ENCODE measurements at places on chromosomes 6 and 20. TPM values are rescaled to one million over a fixed set of nuclear protein-coding genes. Genes with fewer than 3 reads are reported as not detected.

GHRH gene
- total RNA-seq, result not detected

RANBP9 gene
- total RNA-seq, result 28.7 TPM

GRCh38 chr6:77487808-77488425, 24.6 kb upstream of the HTR1B start:
- no peak for DNase-seq

DNA sequence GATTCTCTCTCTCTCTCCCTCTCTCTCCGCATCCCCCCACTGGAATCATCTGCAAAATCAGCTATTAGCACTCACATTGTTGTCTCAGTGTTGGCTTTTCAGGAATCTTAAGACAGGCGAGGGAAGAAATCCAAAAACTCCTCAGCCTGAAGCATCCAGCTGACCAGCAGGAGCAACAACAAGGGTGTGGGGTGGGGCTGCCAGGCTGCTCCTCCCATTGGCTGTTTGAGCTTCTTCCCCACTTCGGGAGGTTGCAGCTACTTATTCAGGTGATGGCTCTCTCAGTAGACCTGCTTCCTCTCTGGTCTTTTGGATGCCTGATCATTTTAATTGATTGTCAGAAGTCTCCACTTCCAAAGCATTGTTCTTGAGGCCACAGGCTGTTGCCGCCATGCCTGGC, 24.1 kb upstream of the SLC32A1 start:
- DNase-seq, result no peak

DNA sequence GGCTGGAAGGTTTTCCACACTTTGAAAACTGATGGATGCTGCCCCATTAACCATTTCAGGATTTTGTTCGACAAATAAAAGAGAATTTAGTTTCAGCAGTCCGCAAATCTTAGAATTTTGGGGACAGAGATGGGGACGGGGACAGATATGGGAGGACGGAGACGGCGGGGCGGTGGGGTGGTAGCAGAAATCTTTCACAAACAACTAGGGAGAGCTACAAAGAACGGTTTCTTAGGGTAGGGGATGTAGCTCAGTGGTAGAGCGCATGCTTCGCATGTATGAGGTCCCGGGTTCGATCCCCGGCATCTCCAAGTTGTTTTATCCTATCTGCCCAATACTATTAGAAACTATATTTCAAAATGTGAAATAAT, 15.1 kb downstream of the HMGN4 start:
- no peak for DNase-seq

GRCh38 chr20:60006261-60006660, 48.0 kb downstream of the CDH26 start:
- no peak for DNase-seq

DNA sequence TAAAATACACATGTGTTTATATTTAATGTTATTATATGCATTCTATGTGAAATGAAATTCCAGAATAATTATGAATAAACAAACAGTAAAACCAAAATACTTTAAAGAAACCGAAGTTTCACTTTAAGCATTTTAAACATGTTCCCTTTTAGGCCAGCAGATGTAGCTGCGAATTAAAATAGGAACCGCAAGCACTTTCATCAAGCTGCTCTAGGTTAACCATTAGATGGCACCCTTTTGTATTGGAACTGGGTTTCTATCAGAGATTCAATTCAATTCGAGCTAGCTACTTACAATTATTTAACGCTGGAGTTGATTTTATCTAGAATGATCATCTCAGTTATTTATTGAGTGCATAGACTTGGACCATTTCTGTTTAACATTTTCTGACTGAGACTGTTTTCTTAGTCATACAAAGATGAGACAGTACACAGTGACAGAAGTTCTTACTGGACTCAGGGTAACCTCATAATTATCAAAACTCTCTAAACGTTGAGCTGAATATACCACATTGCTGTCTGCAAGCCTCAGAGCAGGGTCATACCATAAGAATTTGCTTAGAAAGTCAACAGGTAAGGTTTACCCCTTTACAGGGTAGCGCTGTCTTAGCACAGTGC, 8.5 kb downstream of the TMEM242 start:
- peak; percentile 42 for DNase-seq

DNA sequence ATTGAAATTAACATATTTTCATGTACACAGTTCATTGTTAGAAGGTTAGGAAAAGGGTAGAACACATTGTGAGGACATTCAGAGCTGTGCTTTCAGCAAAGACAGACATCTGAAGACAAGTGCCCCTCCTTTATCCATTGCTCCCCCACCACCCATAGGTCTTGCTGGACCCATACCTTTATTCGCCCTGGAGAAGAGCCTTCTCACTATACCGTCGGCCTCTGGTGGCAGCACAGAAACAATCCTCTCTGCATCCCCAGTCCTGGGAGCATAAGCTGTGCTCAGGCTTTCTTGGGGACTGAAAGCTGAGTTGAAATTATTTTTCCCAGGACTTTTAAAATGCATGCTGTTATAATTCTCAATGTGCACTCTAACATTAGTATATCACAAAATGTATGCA, 372.3 kb downstream of the EPHA7 start:
- no peak for DNase-seq

DNA sequence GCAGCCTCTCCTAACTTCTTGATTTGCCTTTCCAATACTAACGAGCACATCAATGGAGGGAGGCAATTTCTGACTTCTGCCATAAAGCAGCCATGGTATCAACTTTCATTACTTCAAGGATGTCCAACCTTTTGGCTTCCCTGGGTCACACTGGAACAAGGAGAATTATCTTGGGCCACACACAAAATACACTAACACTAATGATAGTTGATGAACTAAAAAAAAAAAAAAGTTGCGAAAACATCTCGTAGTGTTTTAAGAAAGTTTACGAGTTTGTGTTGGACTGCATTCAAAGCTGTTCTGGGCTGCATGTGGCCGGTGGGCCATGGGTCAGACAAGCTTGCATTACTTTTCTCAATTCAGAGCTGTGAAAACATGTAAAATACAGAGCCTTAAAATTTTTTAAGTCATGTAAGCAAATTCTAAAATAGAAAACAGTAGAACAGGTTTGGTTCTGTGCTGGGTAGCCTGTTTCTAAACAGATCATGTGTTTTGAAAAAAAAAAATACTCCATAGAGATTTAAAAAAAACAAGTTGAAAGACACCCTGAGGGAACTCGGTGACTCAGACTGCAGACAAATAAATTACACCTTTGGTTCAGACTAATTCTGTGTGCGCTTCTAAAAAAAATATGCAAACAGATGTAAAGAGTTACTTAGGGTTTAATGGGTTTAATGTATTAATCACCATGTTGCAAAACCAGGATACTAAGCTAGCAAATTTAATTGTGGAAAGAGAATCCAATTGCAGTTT, 43.6 kb upstream of the SLC22A23 start:
- no peak for DNase-seq

- DNase-seq, result no peak
Observed at GRCh38 chr20:22063753-22064152, 358.3 kb downstream of the PAX1 start.

- DNase-seq, result no peak
Observed at GRCh38 chr6:116328528-116328903, 42.2 kb upstream of the DSE start.

- DNase-seq, result no peak
Observed at GRCh38 chr20:2010533-2010932, 16.7 kb upstream of the PDYN start.

DNA sequence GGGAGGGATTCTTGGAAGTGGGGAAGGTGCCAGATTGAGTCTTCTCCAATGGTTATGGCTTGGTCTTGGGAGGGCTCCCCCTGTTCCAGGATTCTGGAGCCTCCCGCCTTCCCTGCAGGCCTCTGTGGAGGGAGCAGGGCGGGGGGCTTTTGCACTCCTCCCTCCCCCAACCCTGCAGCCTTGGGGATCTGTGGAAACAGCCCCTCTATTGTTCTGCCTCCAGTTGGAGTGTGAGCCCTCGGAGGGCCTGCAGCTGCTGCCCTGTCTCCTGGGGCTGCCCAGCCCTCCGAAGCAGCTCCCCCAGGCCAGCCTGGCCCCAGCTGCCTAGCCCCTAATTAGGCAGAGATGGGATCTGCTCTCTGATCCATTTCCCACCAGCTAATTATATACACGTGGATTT, 14.7 kb downstream of the FAM110A start:
- DNase-seq, result no peak

DNA sequence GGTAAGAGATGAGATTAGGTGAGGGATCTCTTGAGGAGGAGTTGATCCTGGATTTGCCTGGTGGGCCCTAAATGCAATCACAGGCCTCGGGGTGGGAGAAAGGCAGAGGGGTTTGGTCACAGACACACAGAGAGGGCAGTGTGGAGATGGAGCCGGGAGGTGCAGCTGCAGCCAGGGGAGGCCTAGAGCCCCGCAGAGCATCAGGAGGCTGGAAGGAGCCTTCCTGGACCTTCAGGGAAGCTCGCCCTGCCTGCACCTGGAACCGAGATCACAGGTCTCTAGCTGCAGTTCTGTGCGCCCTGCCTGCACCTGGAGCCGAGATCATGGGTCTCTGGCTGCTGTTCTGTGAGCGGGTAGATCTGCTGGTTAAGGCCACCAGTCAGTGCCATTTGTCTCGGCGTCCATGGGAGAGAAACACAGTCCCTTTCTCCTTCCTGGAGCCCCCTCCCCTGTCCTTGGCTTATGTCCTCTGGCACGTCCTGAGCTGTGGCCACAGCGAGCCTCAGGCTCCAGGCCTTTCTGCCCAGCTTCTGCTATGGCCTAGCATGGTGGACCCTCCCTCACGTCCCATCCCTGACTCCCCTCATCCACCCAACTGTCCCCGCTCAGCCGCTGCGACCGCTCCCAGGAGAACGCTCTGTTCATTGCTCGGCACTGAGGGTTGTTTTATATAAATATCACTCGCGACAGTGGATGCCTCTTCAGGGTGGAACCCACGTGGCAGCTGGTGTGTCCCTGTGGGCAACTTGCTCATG, 112.0 kb downstream of the DACT2 start:
- no peak for DNase-seq

- DNase-seq, result no peak
Observed at GRCh38 chr6:158607411-158608170, 37.0 kb downstream of the DYNLT1 start.

- DNase-seq, result peak; percentile 83
Observed at GRCh38 chr20:50844430-50845100, 49.7 kb downstream of the BCAS4 start.

- no peak for DNase-seq
Observed at GRCh38 chr6:16760516-16761470, at the start of gene ATXN1. Gene ATXN1, minus strand, starts transcription at chr6:16761460.
